C1 segment of cervical spinal cord (tissue), 14 donors: ENCODE measurements at places on chromosomes 1 and 21.

GRCh38 chr1:100036718-100037655, 67.2 kb downstream of the SLC35A3 start:
- no peak for DNase-seq

DNA sequence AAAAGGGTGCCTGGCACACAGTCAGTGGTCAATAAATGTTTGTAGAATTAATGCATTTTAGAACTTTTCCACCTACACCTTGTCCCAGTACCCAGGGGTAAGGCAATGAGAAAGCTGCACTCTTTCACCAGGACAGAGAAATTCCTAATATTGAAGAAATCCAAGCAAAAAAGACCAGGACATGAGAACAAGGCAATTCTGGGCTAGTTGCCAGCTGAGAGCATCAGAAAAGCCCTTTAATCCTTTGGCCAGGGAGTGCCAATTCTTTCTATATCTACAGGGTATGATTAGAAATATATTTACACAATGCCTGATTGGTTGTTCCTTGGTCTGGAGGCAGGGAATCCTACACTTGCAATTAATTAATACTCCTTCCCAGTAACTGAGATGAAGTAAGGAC, 492.4 kb upstream of the NFIA start:
- no peak for DNase-seq

DNA sequence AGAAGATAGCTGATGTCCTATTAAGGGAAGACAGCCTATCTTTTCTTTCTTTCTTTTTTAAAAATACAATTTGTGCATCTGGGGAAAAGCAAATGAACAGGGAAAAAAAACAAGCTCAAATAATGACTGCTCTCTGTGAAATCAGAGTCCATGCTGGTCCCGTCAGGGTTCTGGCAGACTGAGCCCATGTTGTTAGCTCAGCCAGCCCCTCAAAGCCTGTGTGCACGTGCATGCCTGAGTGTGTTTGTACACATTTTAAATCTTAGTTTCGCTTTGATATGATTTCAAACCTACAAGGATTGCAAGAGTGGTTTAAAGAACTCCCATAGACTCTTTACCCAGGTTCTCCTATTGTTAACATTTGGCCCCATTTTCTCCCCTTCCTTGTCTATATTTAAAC, 231.8 kb upstream of the GREM2 start:
- no peak for DNase-seq

GRCh38 chr1:116558140-116558549, 12.7 kb downstream of the CD58 start:
- no peak for DNase-seq

DNA sequence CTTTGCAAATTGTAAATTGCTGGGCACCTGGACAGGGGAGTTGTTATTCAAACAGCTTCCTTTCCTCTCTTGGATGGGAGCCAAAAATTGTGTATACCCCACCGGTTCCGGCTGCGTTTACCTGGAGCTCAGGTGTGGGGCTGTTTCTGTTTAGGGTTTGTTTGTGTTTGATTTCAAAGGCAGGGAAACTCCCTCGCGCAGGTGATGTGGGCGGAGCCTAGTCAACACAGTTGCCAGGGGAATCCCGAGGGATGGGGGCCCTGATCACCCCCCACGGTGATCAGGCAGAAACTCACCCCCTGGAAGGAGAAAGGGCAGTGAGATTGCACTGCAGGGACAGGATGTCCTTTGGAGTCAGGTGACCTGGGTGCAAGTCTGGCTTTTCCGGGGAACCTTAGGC, 28.3 kb downstream of the CDCP2 start:
- no peak for DNase-seq

DNA sequence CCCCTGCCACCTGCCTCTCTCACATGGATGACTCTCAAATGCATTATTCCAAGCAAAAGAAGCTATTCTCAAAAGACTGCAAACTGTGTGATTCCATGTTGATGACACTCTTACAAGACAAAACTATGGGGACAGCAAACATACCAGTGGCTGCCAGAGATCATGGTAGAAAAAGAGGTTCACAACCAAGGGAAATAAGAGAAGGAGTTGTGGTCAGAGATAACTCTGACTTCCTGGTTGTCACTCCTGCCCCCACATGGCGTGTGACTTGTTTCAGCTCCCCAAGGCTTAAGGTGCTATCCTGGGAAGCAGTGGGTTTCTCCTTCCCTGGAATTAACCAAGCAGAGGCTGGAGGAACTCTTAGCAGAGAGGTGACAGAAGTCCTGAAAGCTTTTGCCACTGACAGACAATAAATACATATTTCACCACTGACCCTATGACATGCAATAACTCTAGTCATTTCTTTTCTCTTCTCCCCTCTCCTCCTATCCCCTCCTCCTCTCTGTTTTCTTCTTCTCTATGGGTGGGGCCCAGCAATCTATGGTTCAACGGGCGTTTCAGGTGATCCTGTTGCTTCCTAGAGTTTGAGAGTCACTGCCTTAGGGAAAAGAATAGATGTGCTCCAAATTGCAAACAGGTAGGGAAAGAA, 185.1 kb downstream of the FCRL5 start:
- no peak for DNase-seq

DNA sequence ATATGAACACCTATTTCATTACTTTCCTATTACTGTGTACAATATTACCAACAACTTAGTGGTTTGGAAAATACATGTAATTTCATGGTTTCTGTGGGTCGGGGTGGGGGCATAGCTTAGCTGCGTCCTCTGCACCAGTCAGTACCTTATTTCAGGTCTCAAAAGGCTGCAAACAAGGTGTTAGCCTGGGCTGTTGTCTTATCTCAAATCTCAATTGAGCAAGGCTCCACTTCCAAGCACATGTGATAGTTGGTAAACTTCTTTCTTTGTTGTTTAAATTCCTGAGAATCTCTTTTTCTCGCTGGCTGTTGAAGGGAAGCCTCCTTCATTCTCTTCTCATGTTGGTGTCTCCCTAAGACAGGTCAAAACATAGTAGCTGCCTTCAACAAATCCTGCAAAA, 485.4 kb downstream of the AMY1C start:
- DNase-seq, result no peak

GRCh38 chr1:8002921-8003320, 23.2 kb downstream of the ERRFI1 start:
- DNase-seq, result no peak

DNA sequence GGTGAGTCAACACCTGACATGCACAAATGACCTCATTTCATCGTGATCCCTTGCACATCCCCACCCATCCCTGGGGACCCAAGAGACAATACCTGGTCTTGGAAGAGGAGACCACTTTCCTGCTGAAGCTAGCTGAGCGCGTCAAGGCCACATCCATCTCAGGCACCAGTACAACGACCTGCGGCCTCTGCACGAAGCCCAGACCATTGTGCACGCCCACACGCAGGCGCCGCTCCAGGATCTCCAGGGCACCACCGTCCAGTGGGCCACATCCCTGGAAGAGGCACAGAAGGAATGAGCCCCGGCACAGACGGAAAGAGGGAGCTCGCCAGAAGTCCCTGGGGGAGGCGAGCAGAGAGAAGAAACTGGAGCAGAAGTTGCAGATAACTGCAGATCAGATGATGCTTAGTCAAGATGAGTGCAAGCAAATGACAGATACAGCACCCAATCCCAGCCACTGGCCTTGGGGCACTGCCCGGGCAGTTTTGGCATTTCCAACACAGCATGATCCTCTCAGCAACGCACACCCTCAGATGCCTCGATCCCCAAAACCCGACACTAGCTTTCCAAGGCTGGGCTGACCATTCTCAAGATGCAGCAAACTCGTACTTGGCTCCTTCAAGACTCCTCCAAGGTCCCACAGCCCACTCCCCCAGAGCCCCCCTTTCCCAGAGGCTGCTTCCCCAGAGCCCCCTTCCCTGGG, 44.1 kb downstream of the NPHP4 start:
- DNase-seq, result no peak

DNA sequence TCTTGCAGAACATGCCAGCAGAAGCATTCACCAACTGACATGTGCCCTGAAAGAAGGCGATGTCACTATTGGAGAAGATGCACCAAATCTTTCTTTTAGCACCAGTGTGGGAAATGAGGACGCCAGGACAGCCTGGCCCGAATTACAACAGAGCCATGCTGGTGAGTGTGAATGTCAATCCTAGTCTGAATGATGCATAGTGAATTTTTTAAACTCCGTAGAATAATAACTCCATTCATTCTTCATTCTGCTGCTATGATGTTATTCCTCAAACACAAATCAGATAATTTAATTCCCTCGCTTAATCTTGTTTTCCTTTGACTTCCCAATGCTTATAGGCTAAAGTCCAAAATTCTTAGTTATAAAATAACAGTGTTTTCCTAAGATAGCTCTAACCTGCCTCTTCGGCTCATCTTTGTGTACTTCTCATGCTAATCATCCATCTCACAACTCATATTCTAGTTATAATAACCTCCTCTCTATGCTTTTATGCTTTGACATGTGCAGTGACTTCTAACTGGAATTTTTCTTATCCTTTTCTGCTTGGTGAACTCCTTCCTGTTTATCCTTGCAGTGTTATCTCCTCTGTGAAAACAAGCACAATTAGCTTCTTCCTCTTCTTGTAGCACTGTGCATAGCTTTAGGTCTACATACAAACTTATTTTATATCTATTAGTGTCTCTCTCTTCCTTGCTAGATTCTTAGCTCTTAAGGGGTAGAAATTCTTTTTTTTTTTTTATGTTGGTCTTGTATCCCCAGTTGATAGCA, 14.4 kb downstream of the SDCCAG8 start:
- peak; percentile 17 for DNase-seq

- no peak for DNase-seq
These were observed 264.3 kb upstream of the PLD5 start for GRCh38 chr1:242788771-242789170.

GRCh38 chr1:24235921-24236788, 49.1 kb upstream of the IFNLR1 start:
- DNase-seq, result no peak

GRCh38 chr1:208108213-208108608, 136.0 kb downstream of the PLXNA2 start:
- no peak for DNase-seq

- DNase-seq, result no peak
These were observed 166.8 kb downstream of the ZNF281 start for GRCh38 chr1:200243042-200243437.

DNA sequence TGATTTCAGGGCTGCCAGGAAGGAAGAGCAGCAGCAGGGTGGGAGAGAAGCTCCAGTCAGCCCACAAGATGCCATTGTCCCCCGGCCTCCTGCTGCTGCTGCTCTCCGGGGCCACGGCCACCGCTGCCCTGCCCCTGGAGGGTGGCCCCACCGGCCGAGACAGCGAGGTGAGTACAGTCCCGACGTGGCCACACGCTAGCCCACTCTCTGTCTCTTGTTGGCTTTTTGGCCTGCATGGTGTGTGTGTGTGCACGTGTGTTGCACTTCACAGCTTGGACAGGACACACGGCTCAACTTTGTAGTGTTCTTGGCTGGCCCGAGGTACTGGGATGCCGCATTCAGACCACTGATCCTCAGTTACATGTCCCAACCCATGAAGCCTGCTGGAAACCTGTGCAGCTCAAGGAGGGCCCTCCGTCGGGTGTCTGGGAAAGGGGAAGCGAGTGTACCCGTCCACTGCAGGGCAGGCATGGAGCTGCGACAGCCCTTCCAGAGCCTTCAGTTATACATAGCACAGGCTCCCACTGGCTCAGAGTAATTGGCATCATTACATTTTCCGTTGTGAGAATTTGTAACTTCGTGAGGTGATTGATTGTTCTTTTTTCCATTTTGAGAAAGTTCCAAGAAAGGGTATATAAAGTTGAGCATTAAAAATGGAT, 454 bp downstream of the CORT start:
- no peak for DNase-seq

DNA sequence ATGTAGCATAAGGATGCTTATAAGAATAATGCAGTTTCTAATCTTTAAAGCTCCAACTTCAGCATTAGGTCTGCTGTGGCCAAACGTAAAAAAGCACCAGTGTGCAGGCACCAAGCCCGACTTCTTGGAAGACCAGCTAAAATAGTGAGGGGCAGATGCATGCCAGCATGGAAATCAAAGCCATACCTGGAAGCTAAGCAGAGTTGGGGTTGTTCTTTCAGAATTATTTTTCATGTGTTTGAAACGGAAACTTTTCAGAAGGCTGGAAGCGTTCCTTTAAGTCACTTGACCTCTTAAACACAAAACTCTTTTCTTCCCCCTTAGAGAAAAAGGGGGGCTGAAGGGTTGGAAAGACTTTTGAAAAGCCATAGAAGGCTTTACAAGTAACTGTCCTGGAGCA, 329.2 kb upstream of the C1orf87 start:
- DNase-seq, result no peak
